ENCODE measurements at places on chromosomes 5 and 9.

DNA sequence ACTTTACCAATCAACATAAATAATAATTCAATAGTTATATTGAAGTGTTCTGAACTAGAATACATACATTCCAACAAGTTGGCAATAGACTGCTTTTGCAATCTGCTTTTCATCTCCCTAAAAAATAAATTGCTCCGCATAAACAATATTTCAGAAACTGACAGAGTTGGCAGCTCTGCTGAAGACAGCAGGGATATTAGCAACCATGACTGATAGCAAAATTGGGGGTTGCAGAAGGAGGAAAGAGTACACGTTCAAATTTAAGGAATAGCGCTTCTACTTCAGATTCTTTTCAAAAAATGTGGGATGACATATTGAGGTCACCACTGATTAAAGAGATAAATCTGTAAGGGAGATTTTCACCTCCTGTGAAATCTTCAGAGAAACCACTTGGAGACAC, 521.2 kb downstream of the DTWD2 start:
- no peak for DNase-seq

- DNase-seq, result no peak
Measured at GRCh38 chr5:143889986-143890385, 78.0 kb downstream of the HMHB1 start.

DNA sequence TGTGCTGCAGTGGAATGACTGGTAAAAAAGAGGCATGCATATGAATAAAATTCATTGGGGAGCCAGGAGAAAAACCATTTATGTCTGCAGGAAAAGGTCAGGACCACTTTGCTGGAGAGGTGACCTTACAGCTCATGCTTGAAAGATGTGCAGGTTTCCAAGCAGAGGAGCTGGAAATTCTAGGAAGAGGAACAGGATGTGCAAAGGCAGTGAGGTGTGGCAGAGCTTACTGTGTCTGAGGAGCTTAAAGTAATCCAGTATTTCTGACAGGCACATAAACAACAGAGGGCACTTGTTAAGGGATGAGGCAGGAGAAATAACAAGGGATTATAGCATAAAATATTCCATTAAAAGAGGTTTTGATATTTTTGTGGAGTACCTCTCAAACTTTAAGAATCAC, 203.2 kb downstream of the CD180 start:
- DNase-seq, result no peak

GRCh38 chr5:133967698-133968203, 674 bp downstream of the C5orf15 start:
- no peak for DNase-seq

GRCh38 chr9:18747595-18747994, 273.6 kb downstream of the ADAMTSL1 start:
- DNase-seq, result no peak

GRCh38 chr5:133006653-133007052, 19.7 kb downstream of the ZCCHC10 start:
- no peak for DNase-seq

GRCh38 chr9:131986089-131986488, 93.6 kb downstream of the MED27 start:
- no peak for DNase-seq

- DNase-seq, result no peak
Measured at GRCh38 chr5:146337264-146337904, 1.3 kb upstream of the POU4F3 start.

DNA sequence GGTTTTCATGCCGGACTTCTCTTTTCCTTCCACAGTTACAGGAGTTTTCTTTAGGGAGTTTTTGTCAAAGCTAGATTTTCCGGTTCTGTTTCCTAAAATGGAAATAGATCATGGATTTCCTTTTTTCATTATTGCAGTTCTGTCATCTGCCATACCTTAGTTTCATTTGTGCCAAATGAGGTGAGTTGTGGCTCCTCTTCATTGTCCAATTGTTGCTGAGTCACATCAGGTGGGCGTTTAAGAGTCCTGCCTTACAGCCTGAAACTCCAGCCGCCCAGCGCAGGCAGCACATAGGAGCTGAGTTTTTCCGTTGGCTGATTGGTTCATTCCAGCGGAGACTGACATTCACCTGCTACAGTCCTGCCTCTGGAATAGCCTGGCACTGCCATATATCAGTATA, 14.1 kb downstream of the SLC25A25 start:
- DNase-seq, result no peak

DNA sequence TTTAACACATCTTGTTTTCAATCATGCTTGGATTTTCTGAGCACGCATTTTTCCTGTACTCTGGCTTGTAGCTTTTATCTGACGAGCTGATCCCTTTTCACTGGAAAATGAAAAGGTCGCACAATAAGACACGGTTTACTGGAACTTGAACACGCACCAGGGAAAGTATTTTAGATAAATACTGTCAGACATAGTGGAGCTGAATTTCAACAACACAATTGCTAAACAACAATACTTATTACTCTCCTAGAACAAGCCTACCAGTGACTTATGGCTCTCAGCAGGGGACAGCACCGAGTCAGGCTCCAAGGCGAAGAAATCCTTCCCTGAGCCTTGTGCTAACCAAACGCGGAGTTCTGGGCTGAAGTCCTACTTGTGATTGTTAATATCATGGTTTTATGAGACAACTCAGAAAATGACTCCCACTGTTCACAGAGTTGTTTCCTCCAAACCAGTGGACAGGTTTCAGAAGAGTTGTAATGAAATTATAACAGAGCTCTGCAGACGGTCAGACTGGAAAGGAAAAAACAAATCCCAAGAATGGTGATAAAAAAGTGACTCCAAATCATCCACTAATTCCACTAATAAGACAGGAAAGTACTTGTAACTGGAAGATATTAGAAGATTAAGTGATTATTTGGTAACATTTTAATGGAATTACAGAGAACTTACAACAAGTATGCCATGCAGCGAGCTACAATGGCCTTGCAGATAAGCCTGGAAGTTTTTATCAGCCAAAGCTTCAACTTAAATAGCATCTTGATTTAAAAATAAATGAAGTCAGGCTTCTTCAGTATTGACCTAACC, 359.6 kb downstream of the EBF1 start:
- DNase-seq, result no peak

- no peak for DNase-seq
Measured at GRCh38 chr5:74945561-74946165, 79.5 kb upstream of the FAM169A start.

GRCh38 chr5:59136549-59136948, 553.7 kb downstream of the RAB3C start:
- no peak for DNase-seq

GRCh38 chr9:97991818-97992217, 8.7 kb downstream of the ANP32B start:
- DNase-seq, result no peak

- no peak for DNase-seq
Measured at GRCh38 chr5:150559088-150559487, 51.2 kb downstream of the NDST1 start.

DNA sequence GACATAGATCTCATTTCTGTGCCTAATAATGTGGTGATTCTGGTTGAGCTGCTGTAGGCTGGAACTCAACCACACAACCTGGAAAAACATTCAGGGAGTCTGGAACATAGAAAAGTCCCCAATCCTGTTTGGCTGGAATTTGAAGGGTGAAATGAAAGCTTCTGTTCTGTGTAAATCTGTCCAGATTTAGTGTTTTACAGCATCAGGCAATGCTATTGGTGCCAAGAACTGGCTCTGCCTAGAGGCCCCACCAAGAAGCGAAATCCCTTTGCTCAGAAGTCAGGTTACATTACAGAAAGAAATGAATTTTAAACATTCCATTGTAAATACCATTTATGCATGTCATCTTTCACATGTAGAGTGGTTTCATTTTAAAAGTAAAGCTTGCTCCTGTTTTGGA, 56.3 kb downstream of the TMEM174 start:
- DNase-seq, result no peak

DNA sequence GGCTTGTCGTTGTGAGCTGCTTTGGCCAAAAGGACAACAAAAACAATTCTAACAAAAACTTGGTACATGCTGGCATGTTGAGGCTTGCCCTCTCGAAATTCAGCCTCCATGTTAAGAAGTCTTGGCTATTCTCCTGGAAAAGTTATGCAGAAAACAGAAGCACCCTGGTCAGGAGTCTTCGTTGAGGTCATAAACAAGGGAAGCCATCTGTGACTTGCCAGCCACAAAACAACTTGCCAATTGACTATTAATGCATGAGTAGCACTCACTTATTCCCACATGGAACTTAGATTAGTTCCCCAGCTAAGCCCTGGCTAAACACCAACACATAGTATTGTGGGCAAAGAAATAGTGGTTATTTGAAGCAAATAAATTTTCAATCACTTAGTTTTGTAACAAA, 521.0 kb upstream of the CHD1 start:
- DNase-seq, result no peak

DNA sequence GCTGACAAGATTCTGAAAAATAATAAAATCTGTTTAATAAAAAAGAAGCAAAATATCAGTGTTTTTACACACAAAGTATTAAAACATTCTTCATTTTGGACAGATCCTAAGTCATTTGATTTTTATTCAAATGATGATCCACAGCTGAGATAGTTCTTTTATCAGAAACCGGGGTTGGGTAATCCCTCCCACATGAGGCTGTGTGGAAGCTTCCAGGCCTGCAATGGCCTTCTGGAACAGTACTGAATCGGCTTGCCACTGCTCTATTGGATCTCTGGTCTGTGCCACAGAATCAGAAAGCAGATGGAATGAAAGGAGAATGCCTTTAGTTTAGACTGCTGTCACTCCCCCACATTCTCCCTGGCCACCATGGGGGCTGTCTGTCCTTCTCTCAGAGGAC, 6.1 kb upstream of the C5orf58 start:
- no peak for DNase-seq

DNA sequence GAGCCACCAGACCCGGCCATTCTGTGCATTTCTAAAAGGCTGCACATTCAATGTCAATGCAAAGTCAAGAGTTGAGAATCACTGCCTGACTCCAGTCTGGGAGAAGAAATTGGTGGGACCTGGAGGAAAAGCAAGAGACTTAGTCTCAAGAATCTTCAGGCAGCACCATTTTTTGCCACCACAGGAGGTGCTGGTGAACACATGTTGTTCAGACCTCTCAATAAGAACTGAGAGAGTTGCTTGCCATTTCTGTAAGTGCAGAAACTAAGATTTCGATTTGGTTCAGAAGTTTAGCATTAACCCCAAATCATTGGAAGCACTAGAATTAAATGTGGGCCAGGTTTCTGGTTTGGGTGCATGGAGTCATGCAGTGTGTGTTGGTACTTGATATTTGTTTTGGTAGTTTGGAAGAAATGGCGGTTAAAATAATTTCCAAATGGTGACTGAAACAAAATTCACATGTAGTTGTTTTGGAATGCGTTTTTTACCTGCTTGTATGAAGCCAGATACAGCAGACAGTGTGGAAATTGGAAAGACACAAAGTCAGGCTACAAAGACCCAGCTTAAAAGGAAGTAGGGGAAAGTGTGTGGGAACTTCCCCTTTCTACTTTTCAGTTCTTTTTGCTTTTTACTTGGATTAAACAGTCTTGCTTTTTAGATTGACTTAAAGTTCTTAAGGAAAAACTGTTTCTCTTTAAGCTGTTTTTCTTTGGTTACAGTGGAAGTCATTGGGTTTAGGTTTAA, 20.4 kb downstream of the PDE8B start:
- no peak for DNase-seq

- DNase-seq, result no peak
Measured at GRCh38 chr9:89822996-89823395, 218.2 kb downstream of the GADD45G start.

- no peak for DNase-seq
Measured at GRCh38 chr5:36763454-36763853, 113.1 kb upstream of the NIPBL start.

GRCh38 chr9:104319198-104319597, 184.9 kb upstream of the OR13F1 start:
- no peak for DNase-seq

- no peak for DNase-seq
Measured at GRCh38 chr5:126235628-126236027, 187.6 kb upstream of the GRAMD2B start.

DNA sequence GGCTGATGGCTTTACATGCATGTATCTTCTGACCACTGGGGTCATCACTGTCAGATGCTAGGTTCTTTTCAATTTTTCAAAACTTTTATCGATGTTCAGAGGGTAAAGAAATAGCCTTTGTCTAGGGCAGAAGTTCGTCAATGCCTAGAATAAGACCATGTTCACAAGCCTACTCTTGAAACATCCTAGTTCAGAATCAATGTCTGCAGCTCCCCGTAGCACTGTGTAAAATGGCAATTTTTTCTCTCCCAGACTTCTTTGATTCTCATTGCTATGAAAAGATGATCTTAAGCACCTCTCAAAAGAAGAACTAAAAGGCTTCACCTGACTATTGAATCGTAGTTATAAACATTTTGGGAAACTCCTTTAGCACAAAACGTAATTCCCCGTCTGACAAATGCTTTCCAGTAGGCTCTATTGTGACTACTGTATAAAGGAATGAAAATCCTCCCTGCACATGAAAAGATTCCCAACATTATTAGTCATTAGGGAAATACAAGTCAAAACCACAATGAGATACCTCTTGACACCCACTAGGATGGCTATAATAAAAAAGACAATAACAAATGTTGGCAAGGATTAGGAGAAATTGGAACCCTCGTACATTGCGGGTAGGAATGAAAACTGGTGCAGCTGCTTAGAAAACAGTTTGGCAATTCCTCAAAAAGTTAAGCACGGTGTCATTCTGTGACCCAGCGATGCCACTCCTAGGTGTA, 263.5 kb downstream of the ARHGAP26 start:
- DNase-seq, result no peak

DNA sequence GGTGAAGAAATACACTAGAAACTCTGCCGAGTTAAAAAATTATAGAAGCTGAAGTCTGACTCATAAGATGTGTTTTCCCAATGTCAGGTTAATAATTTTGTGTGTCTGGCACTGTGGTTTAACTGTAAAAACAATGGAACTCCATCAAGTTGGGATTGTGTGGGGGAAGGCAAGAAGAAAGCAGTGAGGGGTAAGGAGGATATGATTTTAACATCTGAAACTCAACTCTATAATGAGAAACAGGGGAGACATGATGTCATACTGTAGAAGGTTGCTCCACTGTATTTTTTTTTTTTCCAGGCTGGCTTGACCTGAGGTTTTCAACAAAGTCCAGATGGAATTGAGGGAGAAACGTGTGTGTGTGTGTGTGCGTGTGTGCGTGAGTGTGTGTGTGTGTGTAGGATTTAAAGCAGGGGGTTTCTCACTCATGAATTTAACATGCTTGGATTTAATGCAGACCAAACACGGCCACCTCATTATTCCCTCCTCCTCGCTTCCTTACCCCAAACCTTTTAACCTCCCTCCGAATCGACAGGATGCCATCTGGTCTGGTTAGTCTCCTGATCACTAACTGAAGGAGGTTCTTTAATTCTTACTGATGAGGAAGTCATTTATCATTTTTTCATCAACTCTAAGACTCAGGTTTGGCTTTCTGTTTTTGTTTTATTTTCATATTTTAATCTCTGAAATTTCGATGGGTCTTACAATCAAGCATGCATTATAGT, 140.2 kb upstream of the LPAR1 start:
- no peak for DNase-seq

GRCh38 chr5:21398511-21398910, 1410.5 kb upstream of the CDH18 start:
- DNase-seq, result no peak

GRCh38 chr9:112404508-112404932, 24.6 kb downstream of the HSDL2 start:
- no peak for DNase-seq

Measured in activated naive CD8-positive, alpha-beta T cell treated with anti-CD3 and anti-CD28 coated beads, Interleukin-2, amount 10 ng/mL, durations not matched to agents 7 days and 5 days (primary cell).